ENCODE measurements at places on chromosomes 4 and X. TPM values are rescaled to one million over a fixed set of nuclear protein-coding genes. Genes with fewer than 3 reads are reported as not detected.
A peak's percentile ranks its signal among the peaks of the same experiment; 100 is the strongest.

DNA sequence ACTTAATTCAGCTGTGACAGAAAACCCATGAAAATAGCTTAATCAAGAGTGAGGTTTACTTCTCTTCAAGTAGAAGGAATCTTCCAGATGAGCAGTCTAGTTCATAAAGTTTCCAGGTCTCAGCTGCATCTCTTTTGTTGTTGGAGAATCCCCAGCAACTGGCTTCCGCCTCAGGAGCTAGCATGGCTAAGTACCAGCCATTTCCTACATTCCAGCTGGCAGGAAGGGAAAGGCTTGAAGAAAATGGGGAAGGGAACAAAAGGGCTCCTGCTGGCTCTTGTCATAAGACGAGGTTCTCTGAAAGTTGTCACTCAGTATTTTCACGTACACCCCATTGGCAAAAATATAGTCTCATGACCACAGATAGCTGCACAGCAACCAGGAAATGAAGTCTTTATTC lies 27.3 kb upstream of the TRIM2 start:
- DNase-seq, result no peak
- H3K4me3 ChIP-seq, result no peak overlapping the region
- no peaks in the 10 kb centered on the region for H3K36me3 ChIP-seq

- DNase-seq, result no peak
- H3K4me1 ChIP-seq, result peaks cover 5% of the 10 kb centered on the region
- no peaks in the 10 kb centered on the region for H3K36me3 ChIP-seq
- no peak overlapping the region for H3K4me3 ChIP-seq
- H3K27ac ChIP-seq, result no peak overlapping the region
These were observed 165.8 kb upstream of the CYSLTR1 start for GRCh38 chrX:78493180-78493579.

Gene MED28
- total RNA-seq, result 56.3 TPM

DNA sequence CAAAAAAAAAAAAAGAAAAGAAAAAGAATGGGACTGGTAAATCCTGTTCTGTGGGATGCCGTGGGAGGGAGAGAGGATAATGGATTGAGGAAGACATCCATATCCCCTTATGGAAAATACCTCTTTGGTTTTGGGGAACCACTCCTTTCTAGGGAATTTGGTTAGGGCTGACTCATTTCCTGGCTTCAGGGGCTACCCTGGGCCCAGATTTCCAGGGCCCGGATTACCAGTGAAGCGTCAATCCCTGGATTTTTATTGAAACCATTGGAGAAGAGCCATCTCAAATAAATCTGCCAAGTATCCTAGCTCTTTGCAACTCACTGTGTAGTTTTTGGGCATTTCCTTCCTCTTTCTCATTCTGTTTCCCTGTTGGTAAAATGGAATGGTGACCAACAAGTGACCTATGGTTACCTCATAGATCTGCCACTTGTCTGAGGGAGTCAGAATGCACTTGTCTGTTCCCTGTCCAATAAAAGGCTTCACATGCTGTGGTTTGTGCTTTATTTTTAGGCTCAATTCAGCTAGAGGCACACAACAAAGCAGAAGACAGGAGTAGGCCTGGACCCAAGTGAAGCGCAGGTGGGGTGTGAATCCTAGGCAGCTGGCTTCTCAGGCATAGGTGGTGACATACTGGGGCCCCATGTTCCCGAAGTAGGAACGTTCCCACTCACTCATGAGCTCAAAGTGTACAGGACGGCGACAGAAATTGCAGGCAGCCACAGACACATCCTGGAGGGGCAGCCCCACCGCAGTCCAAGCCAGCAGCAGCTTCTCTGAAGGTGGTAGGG lies 8.6 kb downstream of the APEX2 start:
- no peak overlapping the region for H3K27ac ChIP-seq
- H3K36me3 ChIP-seq, result peaks cover 25% of the 10 kb centered on the region
- no peaks in the 10 kb centered on the region for H3K27me3 ChIP-seq

- H3K36me3 ChIP-seq, result no peaks in the 10 kb centered on the region
- peaks cover 2% of the 10 kb centered on the region for H3K27me3 ChIP-seq
- no peak overlapping the region for H3K4me3 ChIP-seq
- no peak overlapping the region for H3K27ac ChIP-seq
- DNase-seq, result no peak
These were observed 17.1 kb upstream of the ARHGAP10 start for GRCh38 chr4:147714575-147715401.

- no peak overlapping the region for H3K4me3 ChIP-seq
- no peaks in the 10 kb centered on the region for H3K27me3 ChIP-seq
- H3K4me1 ChIP-seq, result no peaks in the 10 kb centered on the region
These were observed 1392.9 kb downstream of the ARAP2 start for GRCh38 chr4:34851411-34851810.

Gene CETN2
- total RNA-seq, result 8.3 TPM

GRCh38 chrX:153494061-153494460 lies 719 bp upstream of the BGN start:
- no peak overlapping the region for H3K4me3 ChIP-seq
- DNase-seq, result no peak
- H3K27me3 ChIP-seq, result no peaks in the 10 kb centered on the region

GRCh38 chr4:184265546-184266351 lies 48.1 kb upstream of the ENPP6 start:
- no peak for DNase-seq
- H3K27ac ChIP-seq, result peak overlapping the region; percentile 68
- no peaks in the 10 kb centered on the region for H3K27me3 ChIP-seq
- H3K4me3 ChIP-seq, result peak overlapping the region; percentile 40
- peaks cover 67% of the 10 kb centered on the region for H3K4me1 ChIP-seq
- H3K36me3 ChIP-seq, result no peaks in the 10 kb centered on the region

DNA sequence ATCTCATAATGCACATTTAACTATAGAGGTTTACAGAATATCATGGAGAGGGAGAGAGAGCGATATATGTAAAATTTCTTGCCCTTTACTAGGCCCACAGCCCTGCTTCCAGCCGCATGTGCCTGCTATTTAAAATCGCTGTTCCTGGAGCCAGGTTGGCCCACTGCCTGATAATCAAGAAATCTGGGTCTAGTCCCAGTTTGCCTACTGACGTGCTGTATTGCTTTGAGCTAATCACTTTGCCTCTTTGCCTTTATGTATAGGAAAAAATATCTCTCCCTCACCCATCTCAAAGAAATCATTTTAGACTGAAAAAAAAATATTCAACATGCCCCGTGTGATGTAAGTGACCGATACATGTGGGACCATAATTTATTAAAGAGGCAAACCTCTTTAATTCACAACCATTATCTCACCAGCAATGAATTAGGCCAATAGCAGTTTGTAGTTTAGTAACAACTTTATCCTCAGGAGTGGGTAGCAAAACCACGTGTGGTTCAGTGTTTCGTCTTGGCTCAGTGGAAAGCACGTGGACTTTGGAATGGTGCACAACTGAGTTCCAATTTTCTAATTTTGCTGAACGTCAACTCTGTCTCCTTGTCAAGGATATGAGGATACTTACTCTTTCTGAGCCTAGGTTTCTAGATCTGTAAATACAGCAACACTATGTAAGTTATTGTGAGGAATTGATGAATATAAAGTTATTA lies 62.6 kb downstream of the GRXCR1 start:
- H3K36me3 ChIP-seq, result no peaks in the 10 kb centered on the region
- no peak overlapping the region for H3K4me3 ChIP-seq
- H3K27me3 ChIP-seq, result peaks cover 4% of the 10 kb centered on the region

- no peaks in the 10 kb centered on the region for H3K4me1 ChIP-seq
- no peak for DNase-seq
- H3K4me3 ChIP-seq, result no peak overlapping the region
These were observed 321.6 kb upstream of the PCDH10 start for GRCh38 chr4:132827522-132827921.

DNA sequence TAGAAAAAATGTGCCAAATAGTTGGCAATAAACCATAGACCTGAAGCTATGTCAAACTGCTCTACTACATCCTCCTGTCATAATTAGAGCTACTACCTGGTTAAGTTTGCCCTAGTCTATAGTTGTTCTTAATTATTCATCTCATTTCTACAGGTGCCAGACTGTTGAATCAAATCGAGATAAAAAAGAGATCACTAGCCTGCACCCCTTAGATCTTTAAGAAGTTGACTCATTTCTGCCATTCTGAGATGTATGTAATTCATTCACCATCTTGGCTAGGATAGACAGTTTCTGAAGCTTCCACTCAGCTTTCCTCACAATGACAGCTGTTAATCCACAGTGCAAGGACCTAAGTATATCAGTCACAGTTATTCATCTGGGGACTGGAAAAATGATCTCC lies 452.1 kb upstream of the BOD1L1 start:
- no peak overlapping the region for H3K4me3 ChIP-seq
- DNase-seq, result no peak
- no peaks in the 10 kb centered on the region for H3K4me1 ChIP-seq
- no peaks in the 10 kb centered on the region for H3K36me3 ChIP-seq
- H3K27ac ChIP-seq, result no peak overlapping the region

DNA sequence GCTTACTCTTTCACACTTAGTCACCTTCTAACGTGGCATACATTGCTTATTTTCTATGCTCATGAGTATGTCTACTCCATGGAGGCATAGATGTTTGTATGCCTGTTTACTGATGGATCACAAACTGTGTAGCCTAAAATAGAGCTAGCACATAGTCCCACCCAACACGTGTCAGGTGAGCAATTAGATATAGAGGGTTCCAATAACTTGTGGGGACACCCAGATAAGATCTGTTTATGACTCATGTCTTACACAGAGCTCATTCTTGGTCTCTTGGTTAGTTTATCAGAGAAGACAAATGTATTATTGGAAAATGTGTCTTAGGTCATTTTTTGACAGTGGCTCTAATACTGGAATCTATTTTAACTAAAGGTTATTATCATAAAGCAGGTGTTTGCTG lies 6.8 kb downstream of the ZFP42 start:
- no peak for DNase-seq
- H3K27ac ChIP-seq, result no peak overlapping the region
- H3K4me1 ChIP-seq, result no peaks in the 10 kb centered on the region
- H3K27me3 ChIP-seq, result peaks cover 3% of the 10 kb centered on the region
- peaks cover 2% of the 10 kb centered on the region for H3K36me3 ChIP-seq

DNA sequence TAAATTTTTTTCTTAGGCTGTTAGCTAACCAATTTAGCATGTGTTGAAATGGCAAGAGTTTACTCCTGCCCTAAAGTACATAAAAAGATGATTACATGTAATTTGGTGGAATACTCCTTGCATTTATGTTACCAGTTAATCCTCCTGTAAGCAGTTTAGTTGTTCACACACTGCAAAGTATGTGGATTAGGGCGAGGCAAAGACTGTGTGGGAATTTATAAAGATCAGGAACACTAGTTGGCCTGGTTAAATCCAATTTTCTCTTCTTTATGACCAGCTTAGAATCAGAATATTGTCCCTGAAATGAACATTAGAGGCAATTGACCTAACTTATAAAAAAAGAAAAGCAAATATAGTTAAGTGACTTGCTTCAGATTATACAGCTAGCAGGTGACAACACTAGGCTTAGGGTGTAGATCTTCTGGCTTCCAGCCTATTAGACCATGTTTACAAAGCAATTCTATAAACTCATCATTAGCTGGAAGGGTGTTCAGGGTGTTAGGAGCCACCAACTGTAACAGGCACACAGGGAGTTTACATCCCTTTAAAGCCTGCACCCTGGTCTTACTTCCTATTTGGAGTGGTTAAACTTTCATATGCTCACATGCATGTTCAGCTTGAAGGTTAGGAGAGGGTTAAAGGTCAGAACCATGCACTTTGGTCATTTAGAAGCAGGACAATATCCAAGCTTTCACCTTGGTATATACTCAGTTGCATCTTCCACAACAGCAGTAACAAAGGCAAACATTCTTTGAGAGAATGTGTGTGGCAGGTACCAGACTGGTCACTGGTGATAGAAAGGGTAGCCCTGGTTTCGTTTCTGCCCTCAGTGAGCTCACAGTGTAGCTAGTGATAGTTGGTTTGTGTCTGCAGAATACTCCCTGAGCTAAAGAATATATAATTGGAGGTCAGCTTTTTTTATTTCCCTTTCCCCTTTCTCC lies 72.6 kb downstream of the GC start:
- no peaks in the 10 kb centered on the region for H3K4me1 ChIP-seq
- no peak overlapping the region for H3K27ac ChIP-seq
- H3K27me3 ChIP-seq, result no peaks in the 10 kb centered on the region
- H3K36me3 ChIP-seq, result no peaks in the 10 kb centered on the region
- no peak overlapping the region for H3K4me3 ChIP-seq

GRCh38 chr4:3636646-3637320 lies 104.6 kb upstream of the LRPAP1 start:
- no peak for DNase-seq
- peaks cover 3% of the 10 kb centered on the region for H3K27me3 ChIP-seq
- no peak overlapping the region for H3K4me3 ChIP-seq
- H3K36me3 ChIP-seq, result no peaks in the 10 kb centered on the region

DNA sequence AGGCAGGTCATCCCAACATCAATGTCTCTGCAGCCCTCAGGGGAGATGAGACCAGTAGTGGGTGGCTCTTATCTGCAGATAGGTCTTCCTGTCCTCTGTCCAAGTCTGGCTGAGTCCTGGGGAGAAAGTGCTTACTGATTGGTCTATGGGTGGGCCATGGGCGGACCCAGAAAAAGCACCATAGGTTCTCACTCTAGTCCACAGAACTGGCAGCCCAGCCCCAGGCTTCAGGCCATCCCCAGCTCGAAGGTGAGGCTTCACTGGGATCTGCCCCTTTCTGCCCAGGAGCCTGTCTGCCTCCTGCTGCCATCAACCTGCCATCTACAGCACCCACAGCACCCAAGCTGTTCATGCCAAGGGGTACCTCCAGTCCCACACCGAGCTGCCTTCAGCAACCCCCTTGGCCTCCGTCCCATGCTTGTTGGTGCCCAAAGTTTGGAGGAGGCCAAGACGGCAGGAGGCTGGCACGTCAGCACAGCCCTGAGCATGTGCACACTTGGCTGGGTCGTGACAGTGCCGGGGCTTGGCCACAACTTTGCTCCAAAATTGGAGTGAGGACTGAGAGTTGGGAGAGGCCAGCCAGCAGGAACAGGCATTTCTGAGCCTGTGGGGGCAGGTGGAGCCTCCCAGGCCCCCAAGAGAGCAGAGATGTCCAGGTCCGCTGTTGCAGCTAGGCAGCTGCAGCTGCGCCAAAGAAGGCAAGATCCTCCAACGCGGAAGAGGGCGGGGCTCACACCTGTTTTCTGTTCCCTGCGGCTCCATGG lies 99.6 kb downstream of the IQCM start:
- H3K36me3 ChIP-seq, result no peaks in the 10 kb centered on the region
- no peak overlapping the region for H3K4me3 ChIP-seq
- no peak overlapping the region for H3K27ac ChIP-seq
- H3K4me1 ChIP-seq, result no peaks in the 10 kb centered on the region
- no peak for DNase-seq
- no peaks in the 10 kb centered on the region for H3K27me3 ChIP-seq

Gene SOX3
- not detected for total RNA-seq

- no peak overlapping the region for H3K27ac ChIP-seq
- peaks cover 5% of the 10 kb centered on the region for H3K36me3 ChIP-seq
- DNase-seq, result no peak
- H3K4me1 ChIP-seq, result peaks cover 4% of the 10 kb centered on the region
These were observed 57.1 kb downstream of the REELD1 start for GRCh38 chr4:146271466-146271865.
